ENCODE measurements at places on chromosomes 7 and 10.

- DNase-seq = no peak
These were observed 111.2 kb upstream of the ZMIZ1 start for GRCh38 chr10:78957471-78958039.

DNA sequence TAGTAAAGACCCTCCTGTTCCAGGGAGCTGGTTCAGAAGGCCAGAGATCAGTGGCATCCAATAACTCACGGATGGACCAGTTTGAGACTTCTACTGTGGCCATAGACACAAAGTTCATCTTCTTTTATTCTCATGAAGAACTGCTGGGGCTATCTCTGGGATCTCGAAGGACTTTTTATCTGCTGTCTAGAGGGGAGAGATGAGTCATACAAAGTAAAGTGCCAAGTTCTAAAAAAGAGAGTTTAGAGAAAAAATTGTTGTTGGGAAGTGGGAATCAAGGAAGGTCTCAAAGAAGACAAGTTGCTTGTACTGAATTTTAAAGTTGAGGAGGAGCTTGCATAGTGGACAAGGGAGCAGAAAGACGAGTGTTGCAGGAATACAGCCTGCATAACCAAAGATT, 8.0 kb upstream of the FAM221A start:
- no peak for DNase-seq

- no peak for DNase-seq
These were observed 164.7 kb upstream of the MEOX2 start for GRCh38 chr7:15851201-15851600.

DNA sequence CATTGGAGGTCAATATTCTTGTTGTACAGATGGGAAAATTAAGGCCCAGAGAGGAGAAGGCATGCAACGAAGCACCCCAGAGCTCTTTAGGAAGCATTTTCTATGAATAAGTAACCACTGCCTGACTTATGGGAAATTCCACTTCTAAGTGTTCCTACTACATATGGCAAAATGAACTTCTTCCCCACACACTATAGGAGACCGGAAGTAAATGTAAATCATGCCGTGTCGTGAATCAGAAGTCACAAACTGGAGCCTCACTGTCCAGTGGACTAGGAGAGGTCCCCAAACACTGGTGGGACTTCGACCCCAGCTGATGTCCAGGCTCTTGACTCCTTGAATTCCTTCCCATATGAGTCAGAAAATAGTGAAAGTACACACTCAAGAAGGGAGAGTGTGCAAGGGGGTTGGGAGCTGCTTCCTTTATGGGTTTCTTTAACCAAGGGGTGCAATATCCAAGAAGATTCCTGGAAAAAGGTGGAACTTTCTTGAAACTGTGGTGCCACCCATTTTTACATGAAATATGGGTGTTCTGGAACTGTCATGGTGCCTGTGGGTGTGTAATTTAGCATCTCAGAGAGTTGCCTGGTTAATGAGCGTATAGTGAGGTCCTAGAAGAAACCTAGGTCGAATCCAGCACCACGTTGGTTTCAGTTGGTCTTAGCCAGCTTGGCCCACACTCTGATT, 6.7 kb downstream of the RASSF4 start:
- no peak for DNase-seq

GRCh38 chr7:45082831-45083331, 5.9 kb downstream of the NACAD start:
- no peak for DNase-seq

- no peak for DNase-seq
These were observed 230.9 kb downstream of the DNAJB6 start for GRCh38 chr7:157567666-157568065.

DNA sequence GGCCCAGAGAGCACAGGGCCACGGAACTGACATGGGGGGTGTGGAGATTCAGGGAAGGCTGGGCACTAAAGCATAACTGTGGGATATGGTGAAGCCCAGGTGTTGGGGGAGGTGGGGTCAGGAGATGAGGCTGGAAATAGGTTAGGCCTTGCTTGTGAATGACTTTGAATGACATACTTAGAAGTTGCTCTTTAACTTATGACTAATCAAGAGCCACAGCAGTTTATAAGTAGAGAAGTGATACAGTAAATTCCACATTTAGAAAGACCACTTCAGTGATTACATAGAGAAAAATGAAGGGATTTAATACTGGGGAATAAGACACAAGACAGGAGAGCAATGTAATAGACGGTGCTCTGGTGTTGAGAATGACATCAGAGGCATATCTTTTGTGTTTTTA, 120.8 kb upstream of the SEC61G start:
- DNase-seq = no peak

DNA sequence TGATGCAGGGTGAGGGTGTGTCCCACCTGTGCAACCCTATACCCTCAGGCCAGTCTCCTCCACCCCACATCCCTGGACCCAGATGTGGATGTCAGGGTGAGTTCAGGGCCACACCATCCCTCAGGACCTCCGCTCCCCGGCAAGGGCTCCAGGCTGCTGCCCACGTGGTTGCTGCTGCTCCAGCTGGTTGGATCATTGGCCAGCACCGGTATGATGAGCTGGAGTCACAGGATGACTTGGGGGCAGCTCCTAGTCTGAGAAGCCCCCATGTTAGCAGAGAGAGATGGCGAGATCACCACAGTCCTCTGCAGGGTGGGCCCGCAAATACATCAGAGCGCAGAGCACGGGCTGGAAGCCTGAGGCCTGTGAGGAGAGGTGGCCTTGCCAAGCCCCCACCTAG, 103.3 kb upstream of the GDF10 start:
- no peak for DNase-seq

- DNase-seq = no peak
These were observed 263.1 kb downstream of the RPS24 start for GRCh38 chr10:78296785-78297184.

DNA sequence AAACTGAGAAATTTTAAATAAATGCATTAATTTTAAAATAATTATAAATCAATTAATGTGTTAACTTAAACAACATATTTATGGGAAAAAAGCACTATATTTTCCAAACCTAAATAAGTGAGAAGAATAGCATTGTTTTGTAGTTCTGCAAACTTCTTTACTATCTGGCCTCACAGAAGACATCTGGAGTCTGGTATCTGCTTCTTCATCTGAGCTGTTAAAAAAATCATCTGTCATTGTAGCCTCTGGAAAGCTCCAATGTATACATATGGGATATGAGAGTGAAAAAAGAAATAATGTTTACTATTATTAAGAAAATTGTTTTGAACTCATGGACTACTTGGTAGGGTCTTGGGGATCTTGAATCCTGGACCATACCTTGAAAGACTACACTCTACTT, 32.2 kb downstream of the CTTNBP2 start:
- no peak for DNase-seq

GRCh38 chr7:26705567-26705966, 158.8 kb downstream of the SKAP2 start:
- DNase-seq = peak; percentile 96

- no peak for DNase-seq
These were observed 42.6 kb upstream of the ECHDC3 start for GRCh38 chr10:11699550-11700097.

DNA sequence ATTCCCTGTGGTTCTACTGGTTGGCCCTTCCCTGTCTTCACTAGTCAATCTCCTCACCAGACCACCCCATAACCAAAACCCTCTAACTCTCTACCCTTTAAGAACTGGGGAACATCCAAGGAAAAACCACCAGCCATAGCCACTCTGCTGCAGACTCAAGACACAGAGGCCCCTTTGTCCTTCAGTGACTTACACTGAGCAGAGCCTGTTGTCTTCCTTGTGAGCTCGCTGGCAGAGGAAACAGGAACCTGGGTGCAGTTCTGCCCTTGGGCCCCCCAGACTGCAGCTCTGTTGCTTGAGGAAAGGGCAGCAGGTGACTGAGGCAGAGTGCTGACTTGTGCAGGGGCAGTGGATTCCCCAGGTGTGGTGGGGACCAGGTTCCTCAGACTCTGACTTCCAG, 30.6 kb downstream of the ZC3HAV1 start:
- no peak for DNase-seq

Measured in adipocyte (in vitro differentiated cells).